ENCODE measurements at places on chromosomes 7 and 10.

DNA sequence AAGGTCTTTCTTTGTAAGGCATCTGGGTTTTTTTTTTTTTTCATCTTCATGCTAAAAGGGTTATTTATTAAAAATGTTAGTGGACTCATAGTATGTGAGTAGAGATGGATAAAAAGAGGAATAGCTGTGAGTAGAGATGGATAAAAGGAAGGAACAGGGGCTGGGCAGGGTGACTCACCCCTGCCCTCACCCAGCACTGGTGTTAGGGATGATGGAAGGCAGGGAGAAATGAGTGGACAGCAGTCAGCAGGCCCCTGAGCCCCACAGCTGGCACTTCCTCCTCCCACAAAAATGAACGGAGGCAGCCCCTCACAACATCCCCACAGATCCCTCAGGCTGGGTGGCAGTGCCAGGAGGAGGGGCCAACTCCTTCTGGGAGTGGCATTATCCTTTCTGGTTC is 39.3 kb downstream of the ANTXRL start:
- DNase-seq: no peak

DNA sequence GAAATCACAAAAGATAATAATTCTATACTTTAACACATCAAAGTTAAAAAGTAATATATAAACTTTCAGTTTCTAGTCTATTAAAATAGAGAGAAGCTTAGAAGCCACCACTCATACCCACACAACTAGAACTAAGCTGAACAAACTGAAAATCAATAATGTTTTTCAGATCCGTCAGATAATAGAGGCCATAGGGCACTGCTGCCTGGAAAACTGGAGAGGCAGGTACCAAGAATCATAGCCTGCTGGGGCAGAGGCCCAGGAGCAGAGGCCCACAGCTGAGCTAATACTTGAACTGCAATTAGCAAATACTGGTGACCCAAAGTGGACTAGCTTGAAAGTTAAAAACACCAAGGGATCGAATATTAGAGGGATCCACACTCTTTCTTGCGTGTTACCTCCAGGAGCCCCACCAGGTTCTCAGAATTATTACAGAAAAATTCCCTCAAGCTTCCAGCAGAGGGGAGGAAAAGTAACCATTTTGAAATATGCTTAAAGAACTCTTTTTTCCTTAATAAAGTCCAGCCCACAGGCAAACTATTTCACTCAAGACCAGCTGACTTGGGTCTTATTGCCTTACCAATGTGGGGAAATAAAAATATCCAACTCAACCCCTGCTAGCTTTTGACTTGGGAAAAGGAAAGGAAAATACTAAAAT is 774.1 kb upstream of the IGFBP3 start:
- DNase-seq: no peak

DNA sequence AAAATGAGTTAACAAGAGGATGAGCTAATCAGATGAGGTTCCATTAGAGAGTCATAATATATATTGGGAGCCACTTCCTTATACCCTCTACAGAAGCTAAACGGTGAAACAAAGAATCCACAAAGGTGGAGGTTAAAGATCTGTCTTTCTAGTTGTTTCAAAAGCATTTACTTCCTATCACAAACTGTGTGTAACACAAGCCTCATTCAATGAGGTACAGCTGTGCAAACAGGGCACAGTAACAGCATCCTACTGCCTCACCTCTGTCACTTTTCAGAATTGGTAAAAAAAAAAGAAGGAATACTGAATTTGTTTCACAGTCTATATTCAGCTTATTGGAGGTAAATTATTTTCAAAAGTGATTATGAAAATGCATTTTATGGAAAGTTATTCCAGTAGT is 128.7 kb downstream of the AGMO start:
- no peak for DNase-seq

DNA sequence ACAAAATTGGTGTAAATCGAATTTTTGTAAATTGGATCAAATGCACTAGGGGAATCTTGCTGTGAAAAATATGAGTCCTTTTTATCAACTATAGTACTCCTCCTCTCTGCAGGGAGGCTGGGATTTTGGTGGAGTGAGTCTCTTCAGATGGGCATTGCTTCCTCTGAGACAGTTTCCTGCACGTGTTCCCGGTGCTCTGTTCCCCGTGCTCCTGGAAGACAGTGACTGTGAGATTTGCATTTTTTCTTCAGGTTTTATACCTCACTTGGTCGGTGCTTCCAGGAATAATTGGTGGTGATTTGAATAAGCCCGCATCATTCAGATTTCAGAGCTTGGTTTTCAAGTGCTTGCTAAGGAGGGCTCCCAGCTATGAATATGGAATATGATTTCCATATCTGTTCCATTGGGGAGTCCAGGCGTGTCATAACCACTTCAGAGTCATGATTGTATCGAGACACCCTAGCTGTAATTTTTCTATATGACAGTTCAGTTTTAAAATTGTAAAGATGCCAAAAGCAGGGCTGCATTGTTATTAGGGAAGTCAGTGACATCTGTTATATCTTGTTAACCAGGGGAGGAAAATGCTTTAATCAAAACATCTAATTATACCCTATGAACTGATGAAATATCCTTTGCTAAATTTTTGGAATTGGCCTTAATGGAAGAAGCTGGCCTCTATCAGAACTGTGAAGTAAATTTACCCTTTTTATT is 12.3 kb downstream of the AUTS2 start:
- DNase-seq: no peak

DNA sequence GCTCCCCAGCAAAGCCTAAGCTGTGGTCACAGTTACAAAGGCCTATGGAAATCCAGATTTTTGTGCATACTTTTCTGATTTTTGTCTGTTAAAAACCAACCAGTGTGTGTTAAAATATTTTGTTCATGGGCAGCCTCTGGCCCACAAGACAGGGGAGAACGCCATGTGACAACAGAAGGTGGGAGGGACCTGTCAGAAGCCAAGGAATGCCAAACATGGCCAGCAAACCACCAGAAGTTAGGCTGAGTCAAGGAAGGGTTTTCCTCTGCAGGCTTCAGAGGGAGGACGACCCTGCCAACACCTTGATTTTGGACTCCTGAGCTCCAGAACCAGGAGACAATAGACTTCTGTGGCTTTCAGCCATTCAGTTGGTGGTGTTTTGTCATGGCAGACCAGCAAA is 127.3 kb downstream of the CUL2 start:
- no peak for DNase-seq

DNA sequence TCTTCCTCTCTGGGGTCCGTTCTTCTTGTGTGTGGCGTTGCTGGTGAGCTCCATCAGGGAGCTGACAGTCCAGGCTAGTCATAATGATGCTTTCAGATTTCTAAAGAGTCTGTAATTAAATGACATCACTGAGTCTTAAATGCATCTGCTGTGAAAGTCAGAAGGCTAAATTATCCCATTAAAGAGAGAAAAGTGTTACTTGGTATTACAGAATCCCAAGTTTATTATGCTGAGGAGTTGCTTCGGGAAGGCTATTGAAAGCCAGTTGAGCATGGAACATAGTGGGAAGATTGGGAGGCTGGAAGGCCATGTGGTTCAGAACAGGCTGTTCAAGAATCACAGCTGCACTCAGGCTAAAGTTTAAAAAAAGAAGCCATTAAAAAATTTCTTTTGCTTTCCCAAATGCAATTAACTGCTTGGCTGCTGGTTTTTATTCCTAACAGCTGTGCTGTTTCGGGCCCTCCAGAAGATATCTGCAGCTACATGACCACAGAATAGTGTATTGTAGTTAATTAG is 342.6 kb upstream of the LRGUK start:
- DNase-seq: no peak

DNA sequence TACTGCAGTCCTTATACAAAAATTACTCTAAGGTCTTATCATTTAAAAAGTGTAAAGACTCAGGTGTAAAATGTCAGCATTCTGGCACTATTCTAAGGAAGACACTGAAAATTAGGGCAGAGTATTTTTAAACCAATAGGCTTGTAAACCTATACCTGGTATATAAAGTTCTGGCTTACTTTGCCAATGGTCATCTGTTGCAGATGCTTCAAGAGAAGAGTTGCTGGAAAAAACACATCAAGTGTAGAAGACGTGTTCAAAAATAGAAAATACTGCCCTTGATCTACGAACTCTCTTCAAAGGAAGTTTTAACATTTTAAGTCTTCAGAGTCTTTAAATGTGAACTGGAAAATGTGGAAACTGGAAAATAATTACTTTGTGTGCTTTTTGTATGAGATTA is 23.9 kb downstream of the NT5C3A start:
- DNase-seq: no peak

DNA sequence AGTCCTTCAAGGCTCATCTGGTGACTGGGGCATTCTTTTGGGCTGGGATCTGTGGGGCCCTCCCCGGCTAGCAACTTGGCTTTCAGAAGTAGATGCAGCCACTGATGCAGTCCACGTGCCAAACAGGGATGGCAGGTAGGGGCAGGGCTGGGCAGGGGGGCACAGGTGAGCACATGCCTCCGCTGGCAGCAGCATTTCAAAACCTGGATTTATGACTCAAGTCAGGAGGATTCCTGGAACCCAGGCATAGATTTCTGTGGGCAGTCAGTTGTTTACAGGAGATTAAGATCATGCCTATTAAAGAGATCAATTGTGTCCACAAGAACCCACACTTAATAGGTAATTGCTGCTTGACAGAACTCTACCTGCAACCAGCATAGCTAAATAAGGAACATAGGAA is 839 bp upstream of the HABP2 start:
- DNase-seq: no peak

DNA sequence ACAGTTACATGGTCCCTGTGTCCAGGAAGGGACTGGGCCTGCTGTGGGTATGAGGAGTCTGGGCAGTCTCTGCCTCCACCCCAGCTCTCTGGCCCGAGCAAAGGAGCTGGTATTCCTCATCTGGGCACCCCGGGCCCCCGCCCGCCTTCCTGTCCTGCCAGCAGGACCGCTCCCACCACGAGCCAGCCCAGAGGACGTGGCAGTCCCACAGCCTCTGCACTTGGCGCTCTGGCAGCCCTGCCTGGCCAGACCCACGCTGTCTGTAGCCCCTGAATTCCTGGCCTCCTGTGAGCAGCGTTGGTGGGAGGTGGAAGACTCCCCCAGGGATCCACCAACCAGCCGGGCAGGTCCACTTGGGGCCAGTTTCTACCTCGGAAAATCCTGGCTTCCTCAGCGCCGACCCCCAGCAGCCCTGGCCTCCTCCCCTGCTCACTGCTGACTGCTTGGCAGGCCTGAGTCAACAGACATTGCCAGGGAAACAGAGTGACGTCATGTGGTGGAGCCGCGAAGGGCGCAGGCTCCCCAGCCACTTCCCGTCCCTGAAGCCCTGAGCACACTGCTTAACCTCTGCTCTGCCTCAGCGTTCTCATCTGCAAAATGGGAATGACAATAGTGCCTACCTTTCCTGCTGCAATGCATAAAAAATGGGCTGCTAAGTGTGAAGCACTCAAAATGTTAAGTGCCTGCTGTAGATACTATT is 21.6 kb upstream of the LIMK1 start:
- DNase-seq: peak; percentile 33

DNA sequence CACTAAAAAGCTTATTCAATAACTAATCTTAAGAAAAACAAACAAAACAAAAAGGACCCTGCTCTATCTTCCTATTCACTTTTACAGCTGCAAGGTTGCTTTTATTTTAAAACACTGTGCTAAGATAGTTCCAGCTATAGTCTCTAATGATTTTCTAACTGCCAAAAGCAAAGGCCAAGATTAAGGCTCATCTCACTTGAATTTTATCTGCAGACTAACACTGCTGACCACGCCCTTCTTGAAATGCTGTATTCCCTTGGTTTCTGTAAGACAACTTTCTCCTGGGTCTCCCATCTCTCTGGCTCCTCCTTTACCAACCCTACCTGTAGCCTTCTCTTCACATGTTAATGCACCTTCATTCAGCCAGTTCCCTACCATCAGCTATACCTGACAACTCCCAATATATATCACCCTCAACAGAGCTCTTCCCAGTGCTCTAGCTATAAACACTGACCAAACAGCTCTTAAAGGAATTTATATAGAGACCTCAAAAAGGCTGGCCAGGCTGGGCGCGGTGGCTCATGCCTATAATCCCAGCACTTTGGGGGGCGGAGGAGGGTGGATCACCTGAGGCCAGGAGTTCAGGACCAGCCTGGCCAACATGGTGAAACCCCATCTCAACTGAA is 11.7 kb downstream of the SRPK2 start:
- no peak for DNase-seq

DNA sequence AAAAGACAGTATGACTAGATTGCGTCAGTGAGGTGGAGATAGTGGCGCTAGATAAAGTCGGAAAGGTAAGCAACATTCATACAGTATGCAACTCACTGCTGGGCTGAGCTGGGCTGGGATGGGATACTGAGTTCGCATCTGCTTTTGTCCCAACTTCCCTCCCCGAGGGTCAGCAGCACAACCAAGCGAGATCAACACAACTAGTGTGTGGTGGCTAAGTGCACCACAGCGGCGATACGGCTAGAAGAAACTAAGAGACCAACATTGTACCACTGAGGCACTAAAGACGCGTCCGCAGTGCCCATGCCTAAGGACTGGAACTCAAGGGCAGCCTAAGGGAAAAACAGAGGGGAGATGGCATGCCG is 467 bp downstream of the EXOSC1 start:
- DNase-seq: no peak

- no peak for DNase-seq
Observed at GRCh38 chr7:129401967-129402860, 32.0 kb upstream of the STRIP2 start.

DNA sequence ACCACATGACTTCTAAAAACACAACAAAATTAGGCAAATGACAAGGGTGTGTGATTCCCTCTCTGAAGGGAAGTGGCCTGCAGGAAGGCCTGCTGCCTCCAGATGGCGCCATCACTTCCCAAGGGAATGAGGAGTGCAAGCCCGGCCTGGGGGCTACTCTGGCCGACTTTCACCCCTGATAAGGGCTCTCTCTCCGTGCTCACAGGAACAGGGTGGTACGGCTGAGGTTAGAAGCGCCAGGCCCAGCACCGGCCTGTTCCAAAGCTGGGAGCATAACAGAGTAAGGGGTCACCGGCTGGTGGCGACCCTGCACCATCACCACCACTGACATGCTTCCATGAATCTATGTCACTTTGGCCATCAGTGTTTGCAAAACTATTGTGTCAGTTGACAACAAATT is 13.1 kb downstream of the RBP3 start:
- no peak for DNase-seq

- DNase-seq: no peak
Observed at GRCh38 chr7:149398195-149398820, 62.6 kb downstream of the ZNF777 start.

- no peak for DNase-seq
Observed at GRCh38 chr7:118734541-118734940, 510.0 kb downstream of the ANKRD7 start.

DNA sequence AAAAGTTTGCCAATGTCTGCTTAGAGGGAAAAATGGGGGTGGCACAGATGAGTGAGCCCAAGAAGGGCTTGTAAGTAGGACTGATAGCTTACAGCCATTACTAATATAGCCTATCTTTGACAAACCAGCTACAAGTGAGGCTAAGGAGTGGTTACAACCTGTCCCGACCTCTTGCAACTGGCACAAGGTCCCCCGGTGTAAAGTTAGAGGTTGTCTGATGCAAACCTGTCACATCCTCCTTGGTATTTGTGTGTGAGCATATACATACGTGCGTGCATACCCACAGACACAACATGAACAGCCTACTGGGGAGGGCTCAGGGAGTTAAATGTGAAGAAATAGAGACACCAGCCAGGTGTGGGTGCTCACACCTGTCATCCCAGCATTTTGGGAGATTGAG is 14.6 kb downstream of the ADAP1 start:
- DNase-seq: no peak

- DNase-seq: no peak
Observed at GRCh38 chr7:94761451-94761850, 105.5 kb upstream of the SGCE start.

GRCh38 chr7:149662591-149663095 is 110.7 kb downstream of the ZNF467 start:
- peak; percentile 44 for DNase-seq

- no peak for DNase-seq
Observed at GRCh38 chr10:93580828-93581227, 14.4 kb downstream of the FFAR4 start.

Measured in GM12864 (cell line).